Vagina (tissue), 2 donors: ENCODE measurements at places on chromosomes 16 and 17.

DNA sequence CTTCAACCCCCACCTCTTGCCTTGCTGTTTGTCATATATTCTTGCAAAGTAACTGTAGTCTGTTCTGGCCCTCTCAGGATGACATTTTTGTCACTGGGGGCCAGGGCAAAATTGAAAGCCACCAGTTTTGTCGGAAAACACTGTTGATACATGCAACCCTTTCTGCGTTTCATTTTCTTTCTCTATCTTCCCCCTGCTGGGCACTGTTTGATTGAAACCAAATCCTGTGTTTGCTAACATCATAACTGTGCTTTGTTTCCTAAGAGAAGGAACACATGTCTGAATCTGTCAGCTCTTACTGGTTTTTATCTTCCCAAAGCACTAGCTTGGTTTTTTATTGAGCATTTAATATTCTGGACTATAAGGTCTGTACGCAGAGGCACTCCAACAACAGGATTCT lies 11.7 kb upstream of the CPPED1 start:
- no peak for DNase-seq

DNA sequence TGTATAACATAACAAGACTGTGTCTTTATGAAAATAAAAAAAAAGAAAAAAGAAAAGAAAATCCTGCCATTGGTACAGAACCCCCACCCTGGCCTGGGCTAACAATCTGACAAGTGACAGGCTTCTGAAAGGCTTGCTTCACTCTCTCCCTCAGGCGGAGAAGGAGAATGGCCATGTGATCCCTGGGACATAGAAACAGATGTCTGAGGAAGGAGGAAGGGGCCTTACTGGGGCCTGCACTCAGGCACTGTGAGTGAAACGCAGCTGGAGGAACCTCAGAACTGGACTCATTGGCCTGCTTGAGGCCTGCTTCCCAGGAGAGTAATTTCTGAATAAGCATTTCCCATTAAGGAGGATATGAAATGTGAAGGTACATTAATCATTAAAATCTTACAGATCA lies 17.5 kb downstream of the MAP3K14 start:
- DNase-seq = no peak

GRCh38 chr17:17182598-17183136 lies 23.5 kb downstream of the PLD6 start:
- DNase-seq = no peak

DNA sequence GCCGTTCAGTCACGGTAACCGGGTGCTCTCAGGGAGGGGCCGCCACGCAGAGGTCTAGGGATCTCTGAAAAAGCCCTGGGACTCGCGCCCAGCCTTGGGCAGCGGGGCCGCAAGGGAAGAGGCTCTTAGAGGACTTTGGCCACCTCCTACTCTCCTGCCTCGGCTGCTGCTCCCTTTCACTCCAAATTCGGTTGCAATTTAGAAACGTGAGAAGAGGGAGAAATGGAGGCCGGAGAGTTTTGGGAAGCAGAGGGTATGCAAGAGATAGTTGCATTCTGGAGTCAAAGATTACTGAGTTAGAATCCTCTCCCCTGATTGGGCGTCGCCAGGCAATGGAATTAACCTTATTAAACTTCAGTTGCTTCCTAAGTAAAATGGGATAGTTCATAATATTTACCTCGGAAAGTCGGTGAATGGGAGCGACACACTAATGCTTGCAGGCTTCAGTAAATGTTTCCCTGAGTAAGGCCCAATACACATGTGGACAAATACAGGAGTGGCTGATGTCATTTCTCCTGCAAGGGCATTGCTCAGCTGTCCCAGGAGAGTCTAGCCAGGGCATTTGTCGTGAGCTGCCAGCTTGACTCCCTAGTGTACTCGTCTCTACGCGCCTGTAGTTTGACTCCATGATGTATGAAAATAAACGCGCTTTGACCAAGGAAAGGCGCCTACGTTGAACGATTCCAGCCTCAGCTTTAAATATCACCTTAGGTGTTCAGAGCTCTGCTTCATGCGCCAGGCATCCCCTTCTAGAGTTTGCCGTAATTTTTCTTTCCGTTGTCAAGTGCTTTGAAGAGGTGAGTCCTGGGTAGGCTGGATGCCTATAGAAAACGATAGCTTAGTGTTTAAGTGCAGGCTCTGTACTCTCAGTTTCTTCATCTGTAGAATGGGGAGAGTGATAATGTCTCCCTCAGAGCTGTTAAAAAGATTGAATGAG lies 667 bp downstream of the OGFOD1 start:
- DNase-seq = peak; percentile 87

DNA sequence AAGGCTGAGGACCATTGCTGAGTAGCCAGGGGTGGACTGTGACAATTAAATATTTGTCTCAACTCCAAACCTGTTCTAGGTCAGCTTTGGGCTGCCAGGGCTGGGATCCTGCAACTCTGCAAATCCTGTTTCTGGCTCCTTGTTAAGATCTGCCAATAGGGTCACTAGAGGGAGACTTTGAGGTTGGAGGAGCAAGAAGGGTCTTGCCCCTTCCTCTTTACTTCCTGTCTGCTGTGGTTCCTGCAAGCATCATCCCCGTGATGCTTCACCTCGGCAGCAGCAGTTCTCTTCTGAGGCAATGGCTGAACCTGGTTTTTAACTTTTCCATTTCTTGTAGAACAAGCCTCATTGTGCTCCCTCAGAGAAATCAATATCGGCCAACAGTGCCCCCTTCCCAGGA lies 124.6 kb downstream of the IRX5 start:
- DNase-seq = no peak

- DNase-seq = no peak
Observed at GRCh38 chr17:39156491-39156890, 5.1 kb upstream of the PLXDC1 start.

- no peak for DNase-seq
Observed at GRCh38 chr17:2190014-2190413, 113.6 kb downstream of the SMG6 start.

DNA sequence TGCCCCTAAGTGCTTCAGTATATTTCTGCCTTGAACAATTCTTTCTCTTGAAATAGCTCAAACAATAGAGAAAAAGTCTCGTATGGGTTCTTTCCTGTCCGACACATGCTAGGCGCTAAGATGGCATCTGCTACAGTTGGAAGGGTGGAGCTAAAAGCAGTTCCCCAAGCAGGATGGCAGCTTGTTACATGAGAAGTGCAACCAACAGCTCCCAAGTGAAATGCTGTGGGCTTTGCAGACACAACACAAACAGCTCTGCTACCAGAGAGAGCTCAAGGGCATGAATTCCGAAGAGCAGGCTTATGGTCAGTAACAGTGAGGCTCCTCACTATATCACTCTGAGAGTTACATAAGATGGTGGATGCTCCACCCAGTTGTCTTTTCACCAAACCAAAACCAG lies 83.8 kb downstream of the VPS53 start:
- DNase-seq = no peak

GRCh38 chr17:78356101-78356713 lies 3.7 kb downstream of the SOCS3 start:
- DNase-seq = no peak
